AG04450 (cell line): ENCODE measurements at places on chromosomes 16 and 17.

- DNase-seq, result no peak
Observed at GRCh38 chr16:80517846-80518245, 22.9 kb upstream of the DYNLRB2 start.

DNA sequence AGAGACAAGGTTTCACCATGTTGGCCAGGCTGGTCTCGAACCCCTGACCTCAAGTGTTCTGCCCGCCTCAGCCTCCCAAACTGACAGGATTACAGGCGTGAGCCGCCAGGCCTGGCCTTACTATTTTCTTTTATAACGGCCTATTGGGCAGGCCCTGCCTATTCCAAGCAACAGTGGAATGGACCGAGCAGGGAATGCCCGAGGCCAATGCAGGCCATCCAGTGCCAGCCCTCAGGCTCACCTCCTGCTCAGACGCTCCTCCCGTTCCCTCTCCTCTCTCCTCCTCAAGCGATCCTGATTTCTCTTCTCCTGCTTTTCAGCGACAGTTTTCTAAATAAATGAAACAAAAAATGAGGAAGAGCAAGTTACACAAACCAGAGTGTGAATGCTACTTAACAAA lies 12.4 kb downstream of the HBQ1 start:
- no peak for DNase-seq

DNA sequence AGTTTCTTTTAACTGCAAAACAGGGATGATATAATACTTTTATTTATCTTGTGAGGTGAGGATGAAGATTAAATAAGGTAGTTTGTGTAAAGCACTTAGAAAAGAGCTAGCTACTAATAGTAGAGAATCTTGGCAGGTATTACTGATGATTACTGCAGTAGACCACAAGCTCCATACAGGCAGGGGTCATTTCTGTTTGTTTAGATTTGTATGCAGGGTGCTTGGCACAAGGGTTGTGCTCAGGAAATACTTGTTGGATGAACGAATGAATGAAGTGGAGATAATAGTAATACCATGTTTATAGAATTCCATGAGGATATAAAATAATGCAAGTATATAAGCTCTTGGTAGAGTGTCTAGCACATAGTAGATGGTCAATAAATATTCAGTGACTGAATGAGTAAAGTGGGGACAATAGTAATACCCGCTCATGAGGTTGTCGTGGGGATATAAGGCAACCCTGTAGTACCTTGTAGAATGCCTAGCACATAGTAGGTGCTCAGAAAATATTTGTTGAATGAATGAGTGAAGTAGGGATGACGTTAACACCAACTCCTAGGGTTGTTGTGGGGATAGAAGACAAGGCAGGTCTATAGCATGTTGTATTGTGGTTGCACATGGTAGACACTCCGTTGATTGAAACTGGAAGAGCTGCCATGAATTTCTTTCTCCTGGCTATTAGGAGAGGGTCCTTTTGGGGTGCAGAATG lies 83.0 kb downstream of the ABCC1 start:
- DNase-seq, result no peak

DNA sequence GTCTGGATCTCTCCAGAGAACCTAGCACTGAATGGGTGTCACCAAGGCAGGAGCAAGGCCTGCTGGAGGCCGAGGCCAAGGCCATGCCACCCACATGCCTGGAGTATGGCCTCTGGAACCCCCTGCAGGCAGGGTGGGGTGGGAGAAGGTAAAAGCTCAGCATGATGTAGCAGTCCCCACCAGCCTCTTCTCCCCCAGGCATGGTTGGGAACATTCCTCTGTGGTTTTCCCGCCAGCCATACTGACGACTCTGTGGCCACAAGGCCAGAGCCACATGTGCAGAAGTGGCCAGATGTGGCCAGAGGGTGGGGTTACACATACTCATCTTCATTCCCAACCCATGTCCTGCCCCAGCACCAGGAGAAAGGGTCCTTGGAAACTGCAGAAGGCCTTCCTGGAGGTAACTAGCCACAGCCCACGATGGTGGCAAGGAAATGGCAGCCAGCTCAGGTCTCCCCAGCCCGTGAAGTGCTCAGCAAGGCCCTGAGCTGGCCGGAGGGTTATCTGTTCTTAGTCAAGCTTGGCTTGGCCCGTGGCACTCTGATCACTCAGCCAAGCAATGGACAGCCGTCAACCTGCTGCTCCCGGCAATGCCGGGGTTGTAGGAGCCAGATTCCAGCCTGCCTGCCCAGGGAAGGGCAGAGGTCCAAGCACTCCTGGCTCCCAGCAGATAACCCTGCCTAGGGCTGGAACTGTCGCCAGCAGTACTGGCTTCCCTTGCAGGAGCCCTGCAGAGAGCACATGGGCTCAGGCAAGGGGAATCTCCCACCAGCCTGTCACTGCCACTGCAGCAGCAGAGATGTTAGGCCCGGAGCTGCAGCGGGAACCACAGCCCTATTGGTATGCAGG lies 26.1 kb downstream of the HDAC5 start:
- no peak for DNase-seq

- DNase-seq, result no peak
Observed at GRCh38 chr16:89572073-89572484, 3.5 kb upstream of the CPNE7 start.

- DNase-seq, result no peak
Observed at GRCh38 chr16:683396-684070, 601 bp downstream of the JMJD8 start.

DNA sequence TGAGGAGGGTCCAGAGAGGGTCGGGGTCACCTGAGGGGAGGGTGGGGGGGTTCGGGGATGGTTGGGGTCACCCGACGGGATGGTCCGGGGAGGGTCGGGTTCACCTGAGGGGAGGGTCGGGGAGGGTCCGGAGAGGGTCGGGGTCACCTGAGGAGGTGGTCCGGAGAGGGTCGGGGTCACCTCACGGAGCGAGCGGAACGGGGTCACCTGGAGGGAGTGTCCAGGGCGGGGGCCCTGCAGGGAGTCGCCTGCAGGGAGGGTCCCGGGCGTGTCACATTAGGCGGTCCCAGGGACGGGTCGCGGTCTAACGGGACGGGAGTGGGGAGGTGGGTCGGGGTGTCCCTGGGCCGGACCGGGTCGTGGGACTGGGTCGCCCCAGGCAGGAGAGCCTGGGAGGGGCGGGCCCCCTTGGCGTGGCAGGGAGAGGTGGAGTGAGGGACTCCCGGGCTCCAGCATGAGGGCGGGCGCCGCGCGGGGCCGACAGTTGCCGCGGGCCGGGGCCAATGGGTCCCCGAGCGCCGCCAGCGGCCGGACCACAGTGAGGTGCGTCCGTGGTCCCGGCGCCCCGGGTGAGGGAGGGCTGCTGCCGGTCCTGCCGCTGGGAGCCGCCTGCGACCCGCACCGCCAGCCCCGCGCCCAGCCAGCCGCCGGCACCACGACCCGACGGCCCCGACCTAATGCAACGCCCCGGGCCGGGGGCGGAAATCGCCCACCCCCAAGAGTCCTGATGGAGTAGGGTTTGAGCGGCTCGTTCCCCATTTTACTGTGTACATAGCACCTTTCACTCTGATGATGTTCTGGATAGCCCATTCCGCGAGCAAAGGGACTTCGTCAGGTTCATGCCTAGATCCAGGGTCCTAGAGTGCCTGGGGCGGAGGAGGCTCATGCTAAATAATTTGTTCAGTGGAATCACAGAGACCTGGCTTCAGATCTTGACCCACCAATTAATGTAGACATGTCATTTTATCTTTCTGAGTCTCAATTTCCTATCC lies 1.2 kb upstream of the ABCA3 start:
- no peak for DNase-seq

GRCh38 chr17:29145289-29146073 lies 34.7 kb downstream of the MYO18A start:
- no peak for DNase-seq

GRCh38 chr16:88686062-88686438 lies 257 bp downstream of the SNAI3 start:
- no peak for DNase-seq
